ENCODE measurements at places on chromosomes 11 and 22. TPM values are rescaled to one million over a fixed set of nuclear protein-coding genes. Genes with fewer than 3 reads are reported as not detected.
A peak's percentile ranks its signal among the peaks of the same experiment; 100 is the strongest.

GRCh38 chr22:22939588-22940368 lies 52.2 kb downstream of the IGLL5 start:
- DNase-seq = no peak

Gene TTC36
- 0.98 TPM for total RNA-seq

Gene OR51B5
- not detected for total RNA-seq

GRCh38 chr22:27719535-27720227 lies 81.9 kb downstream of the MN1 start:
- peak; percentile 26 for DNase-seq

Gene PIWIL4
- 5.9 TPM for total RNA-seq

DNA sequence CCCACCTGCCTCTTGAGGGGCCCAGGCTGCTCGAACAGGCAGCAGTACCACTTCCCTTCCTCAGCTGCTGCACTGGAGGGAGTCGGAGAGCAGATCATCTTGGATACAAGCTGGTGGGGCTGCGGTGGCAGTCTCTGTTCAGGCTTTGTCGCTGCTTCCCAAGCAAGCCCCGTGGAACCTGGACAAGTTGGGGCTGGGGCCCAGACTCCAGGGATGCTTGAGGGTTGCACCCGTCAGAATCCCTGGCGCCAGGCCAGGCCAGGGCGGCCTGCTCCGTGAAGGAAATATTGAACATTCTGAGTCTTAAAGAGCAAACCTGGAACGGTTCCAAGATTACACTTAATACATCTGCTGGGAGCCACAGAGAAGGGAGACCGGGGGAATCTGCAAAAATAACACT lies 310.1 kb upstream of the SORL1-AS1 start:
- peak; percentile 3 for DNase-seq

DNA sequence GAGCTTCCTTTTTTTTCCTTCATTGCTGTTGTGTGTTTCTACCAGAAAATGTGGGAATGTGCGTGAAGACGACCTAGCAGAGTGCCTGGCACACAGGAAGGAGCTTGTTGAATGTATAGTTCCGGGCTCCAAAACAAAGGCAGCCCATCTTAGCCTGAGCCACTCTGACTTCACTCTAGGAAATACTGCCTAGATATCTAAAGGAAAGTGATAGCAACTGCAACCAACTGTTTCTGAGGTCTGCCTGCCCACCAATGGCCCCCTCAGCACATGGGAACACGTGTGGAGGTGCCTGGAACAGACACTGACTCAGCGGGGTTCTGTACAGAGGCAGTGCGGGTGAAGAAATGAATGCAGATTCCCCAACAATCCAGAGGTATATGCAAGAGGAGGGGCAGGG lies 14.7 kb upstream of the XBP1 start:
- peak; percentile 25 for DNase-seq

- DNase-seq = peak; percentile 61
Measured at GRCh38 chr11:18243783-18244362, 4.6 kb downstream of the SAA2 start.
